ENCODE measurements at places on chromosomes 13 and 19.

GRCh38 chr13:109779074-109779473 lies 7.3 kb downstream of the IRS2 start:
- DNase-seq, result no peak

GRCh38 chr13:36369268-36370107 lies 23.3 kb upstream of the SPART start:
- no peak for DNase-seq

GRCh38 chr13:34733721-34734120 lies 208.3 kb upstream of the NBEA start:
- no peak for DNase-seq

DNA sequence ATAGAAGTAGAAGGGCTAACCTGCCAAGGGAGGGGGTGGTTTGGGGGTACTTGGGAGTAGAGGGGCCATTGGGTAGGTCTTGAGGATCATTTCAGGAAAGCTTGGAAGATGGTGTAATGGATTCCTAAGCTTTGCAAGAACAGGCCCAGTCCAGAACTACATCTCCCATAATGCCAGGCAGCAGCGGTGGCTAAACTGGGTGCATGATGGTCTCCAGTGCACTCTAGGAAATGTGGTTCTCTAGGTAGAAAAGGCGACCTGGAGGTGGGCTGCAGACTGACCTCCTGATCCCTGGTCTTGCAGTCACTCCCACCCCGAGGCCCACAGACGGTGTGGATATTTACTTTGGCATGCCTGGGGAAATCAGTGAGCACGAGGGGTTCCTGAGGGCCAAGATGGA lies 3.8 kb downstream of the APLP1 start:
- no peak for DNase-seq

DNA sequence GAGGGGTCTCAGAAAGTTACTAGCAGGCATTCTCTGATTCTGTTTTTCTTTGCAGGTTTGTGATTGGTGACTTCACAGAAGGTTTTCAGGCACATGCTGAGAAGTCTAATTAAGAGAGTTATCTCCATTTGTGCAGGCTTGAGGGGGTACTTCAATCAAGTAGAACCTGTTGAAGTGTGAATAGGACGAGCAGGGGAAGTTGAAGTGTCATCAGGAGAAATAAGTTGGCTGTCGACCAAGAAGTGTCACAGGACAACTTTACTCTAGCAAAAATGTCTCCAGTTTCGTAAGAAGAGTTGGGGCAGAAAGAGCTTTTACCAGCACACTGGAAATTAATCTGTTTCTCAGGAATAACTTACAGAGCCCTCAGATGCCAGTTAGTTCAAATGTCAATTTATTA lies 576.5 kb upstream of the SLITRK5 start:
- DNase-seq, result no peak

GRCh38 chr13:40508127-40508526 lies 158.3 kb downstream of the FOXO1 start:
- DNase-seq, result no peak

- DNase-seq, result no peak
These were observed 17.2 kb downstream of the LDLR start for GRCh38 chr19:11106477-11106876.

- no peak for DNase-seq
These were observed 34.3 kb downstream of the ATP4B start for GRCh38 chr13:113623491-113624234.

GRCh38 chr13:102170305-102170704 lies 231.5 kb downstream of the FGF14 start:
- DNase-seq, result no peak

DNA sequence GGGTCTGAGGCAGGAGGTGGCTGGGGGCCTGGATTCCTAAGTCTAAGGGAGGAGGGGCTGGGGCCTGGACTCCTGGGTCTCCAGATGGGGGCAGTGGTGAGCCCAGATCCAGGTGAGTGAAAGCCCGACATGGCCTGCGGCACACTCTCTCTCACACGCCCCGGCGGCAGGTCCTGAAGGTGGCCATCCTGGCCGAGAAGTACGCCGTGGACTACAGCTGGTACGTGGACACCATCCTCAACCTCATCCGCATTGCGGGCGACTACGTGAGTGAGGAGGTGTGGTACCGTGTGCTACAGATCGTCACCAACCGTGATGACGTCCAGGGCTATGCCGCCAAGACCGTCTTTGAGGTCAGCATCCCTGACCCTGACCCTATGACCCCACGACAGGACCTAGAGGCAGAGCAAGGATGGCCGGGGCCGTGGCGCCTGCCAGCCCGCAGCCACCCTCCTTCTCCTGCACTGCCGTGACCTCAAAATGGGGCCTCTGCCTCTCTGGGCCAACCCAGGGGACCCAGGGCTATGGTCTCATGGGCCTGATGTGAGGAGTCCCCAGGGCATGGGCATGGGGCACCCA lies 13.2 kb downstream of the FUZ start:
- DNase-seq, result no peak

- DNase-seq, result no peak
These were observed 4.7 kb upstream of the PTGIR start for GRCh38 chr19:46629546-46630025.

- DNase-seq, result no peak
These were observed 9.5 kb upstream of the MLNR start for GRCh38 chr13:49210669-49211068.

- DNase-seq, result no peak
These were observed 5.2 kb upstream of the PLIN4 start for GRCh38 chr19:4523306-4524110.

- DNase-seq, result no peak
These were observed 75.8 kb upstream of the FRY start for GRCh38 chr13:31955741-31956140.

DNA sequence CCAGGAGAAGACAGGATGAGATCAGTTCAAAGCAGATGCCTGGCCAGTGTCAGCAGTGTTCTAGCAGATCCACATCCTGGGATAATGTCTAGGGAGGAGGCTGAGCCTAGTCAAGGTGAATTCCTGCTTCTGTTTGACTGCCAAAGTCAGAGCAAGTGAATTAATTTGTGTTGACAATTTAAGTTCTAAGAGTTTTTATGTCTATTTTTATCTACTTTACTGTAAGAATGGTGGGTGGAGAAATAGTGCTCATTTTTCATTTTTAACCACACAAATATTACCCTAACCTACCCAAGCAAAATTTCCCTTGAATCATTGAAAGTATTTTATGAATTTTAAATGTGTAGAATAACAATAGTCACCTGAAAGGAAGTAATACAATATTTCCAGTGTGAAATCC lies 207.6 kb upstream of the SLC10A2 start:
- DNase-seq, result no peak

DNA sequence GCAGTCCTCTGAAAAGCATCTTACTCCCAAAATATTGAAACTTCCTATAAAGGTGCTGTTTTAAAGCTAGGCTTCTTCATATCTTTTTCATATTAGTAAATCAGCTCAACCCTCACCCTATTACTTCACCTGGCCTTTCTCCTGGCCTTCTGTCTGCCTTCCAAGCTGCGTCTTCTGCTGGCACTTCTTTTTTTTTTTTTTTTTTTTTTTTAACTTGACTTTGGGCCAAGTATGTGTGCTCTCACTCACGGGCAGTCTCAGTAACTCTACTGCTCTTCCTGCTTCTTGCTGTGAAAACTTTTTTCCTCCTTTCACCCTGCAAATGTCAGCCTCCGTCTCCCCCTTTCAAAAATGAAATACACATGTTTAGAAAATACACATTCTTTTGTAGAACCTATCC lies 41.2 kb upstream of the KCTD4 start:
- no peak for DNase-seq

DNA sequence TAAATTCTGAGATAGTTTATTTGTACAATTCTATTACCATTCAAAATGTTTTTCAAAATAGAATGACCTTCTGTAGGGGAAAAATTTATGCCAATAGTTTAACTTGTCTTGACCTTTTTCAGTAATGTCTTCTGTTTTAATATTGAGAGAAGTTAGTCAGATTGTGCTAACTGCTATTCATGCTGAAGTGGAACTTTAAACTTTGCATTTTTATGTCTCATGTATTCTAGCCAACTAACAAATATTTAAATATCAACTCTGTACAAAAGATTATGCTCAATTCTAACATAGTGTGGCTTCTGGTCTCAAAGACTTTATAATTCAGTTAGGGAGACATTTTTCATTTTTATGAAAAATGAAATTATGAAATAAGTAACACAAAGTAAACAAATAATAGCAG lies 94.2 kb downstream of the WDFY2 start:
- DNase-seq, result no peak

DNA sequence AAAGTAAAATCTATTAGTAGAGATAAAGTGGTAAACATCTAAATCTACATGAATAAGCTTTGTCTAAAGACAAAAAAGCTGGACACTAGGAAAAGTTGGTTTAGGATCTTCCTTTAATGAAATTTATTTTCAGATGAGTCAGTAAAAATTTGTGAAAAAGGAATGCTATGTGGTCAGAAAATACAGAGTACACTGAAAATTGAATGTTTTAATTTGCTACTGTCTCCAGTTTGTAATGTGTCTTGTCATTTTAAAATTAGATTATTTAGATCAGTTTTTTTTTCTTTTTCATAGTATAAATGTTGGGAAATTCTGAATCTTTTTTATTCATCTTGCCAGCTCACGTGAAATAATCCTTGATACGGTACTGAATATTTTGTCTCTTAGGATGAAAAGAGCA lies 56.9 kb downstream of the SLITRK6 start:
- DNase-seq, result no peak

DNA sequence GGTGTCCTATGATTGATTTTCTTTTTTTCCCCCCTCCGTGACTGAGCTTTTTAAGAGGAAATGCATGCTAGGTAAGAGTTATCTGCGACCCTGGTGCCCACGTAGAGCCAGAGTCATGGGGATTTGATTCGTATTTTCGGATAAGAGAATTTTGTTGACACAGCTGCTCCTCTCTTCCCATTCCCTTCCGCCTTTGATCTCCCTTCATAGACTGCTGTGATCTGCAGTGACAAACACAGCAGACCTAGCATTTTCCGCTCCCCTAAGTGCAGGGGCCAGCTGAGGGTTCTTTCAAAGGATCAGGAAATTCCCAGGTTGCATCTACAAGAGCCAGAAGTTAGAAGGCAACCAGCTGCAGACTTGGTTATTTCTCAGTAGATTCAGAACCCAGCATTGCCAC lies 70.5 kb downstream of the ZNF568 start:
- DNase-seq, result no peak

DNA sequence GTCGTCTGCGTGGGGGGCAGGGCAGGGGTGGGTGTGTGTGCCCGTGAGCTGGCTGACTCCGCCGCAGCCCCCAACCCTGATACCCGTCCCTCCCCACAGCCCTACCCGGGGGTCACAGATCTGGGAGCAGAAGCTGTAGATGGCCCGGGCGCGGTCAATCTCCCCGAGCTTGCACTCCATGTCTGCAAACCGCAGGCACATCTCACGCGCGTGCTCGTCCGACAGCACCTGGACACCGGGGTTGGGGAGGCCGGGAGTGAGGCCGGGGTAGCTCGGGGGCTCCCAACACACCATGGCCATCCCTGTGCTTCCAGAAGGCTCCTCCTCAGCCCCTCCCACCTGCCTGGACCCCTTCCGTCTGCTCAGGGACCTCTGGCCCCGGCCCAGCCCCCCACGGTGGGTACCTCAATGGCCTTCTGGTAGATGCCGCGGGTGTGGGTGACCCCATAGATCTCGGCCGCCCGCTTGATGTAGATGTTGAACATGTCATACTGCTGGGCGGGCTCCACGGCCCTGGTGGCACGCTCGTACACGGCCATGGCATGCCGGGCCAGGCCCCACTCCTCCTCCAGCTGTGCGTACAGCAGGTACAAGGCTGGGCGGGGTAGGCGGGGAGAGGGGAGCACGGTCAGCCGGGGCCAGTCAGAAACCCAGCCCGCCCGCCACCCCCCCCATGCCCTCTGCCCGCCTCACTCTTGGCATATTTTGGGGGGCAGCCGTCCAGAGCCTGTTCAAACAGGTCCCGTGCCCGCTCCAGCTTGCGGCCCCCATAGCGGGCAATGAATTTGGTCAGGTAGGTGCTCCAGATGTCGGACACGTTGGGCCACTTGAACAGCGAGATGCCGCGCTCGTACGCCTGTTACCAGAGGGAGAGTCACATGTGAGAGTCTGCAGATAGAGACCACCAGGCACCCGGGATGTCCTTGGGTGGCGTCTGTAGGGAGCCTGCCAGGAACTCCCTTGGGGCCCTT lies 8.6 kb downstream of the XAB2 start:
- DNase-seq, result no peak

DNA sequence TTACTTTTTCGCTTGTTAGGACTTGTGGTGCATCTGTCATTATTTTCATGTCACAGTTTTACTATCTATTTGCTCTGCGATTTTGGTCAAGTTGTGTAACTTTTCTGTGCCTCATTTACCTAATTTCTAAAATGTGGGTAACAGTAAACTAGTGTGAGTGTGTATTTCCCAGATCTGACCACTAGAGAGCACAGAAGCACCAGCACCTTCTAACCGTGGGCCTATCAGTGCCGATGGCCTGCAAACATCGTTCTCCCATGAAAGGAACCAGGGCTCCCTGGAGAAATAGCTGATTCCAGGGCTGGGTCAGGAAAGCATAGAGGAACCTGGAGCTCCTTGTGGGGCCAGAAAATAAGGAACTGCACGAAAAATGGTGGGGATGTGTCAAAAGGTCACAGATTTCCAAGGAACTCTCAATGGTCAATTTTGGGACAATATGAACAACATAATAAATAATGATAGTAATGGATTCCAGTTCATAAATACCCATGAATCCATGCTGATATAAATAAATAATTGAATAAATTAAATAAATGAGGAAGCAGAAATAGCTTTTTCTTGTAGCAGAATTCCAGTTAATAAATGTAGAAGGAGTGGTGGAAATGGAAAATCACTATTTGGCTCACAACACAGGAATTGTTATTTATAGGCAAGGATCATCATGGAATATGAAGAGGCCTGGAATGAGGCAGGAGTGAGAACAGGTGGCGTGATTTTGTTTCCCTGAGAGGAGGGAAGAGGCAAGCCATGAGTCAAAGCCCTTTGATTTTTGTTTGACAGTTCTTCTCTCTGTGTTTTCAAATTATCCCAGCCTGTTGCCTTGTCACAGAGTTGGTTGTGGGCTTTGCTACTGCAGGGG lies 31.1 kb downstream of the CEACAM8 start:
- no peak for DNase-seq

DNA sequence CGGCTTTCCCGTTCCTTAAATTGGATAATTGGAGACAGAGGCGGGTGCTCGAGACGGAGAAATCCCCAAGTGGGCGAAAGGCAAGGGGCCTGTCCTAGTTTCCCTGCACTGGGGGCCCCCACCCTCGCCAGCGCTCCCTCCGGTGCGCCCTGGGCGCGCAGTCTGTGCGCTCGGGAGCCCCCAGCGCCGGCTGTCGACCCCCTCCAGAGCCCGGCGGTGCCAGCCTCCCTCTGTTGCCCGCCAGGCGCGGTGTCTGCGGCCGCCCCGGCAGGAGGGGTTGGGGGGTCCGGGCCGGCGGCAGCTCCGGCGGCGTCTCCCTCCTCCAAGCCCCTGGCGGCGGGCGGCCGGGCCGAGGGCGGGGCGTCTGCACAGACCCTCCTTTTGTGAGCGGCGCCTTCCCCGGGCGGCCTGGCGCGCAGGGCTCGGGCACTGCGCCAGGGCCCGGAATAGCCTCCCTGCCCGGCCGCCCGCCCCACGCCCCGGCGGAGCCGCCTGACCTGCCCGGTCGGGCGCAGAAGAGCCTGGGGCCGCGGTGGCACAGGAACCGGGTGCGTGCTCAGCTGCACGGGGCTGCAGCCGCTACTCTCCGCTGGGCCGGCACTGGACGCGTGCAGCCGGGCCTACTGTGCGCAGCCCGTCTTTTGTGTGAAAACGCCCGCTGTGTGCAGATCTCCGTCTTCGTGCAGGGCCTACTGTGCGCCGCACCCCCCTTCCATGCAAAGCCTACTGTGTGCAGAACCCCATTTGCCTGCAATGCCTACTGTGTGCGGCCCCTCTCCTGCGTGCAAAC lies 13.2 kb downstream of the GADD45B start:
- DNase-seq, result no peak
